SHP77 (cell line): ENCODE measurements at places on chromosomes 4 and X.

DNA sequence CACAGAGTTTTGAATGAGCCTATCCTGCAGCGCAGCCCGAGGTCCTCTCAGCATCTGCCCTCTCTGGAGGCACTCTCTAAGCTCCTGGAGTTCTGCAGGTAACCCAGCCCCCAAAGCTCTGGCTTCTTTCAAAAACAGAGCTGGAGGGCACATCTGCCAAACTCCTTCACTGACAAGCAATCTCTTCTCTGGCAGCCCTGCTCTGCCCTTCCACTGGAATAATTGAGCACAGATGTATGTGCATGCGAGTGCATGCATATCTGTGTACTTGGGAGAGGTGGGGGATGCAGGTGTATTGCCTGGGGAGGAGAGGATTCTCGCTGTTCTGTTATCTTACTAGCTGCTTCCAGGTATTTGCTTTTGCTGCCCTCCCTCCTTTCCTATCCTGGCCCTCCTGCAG is 22.2 kb upstream of the PLP1 start:
- no peak for DNase-seq

GRCh38 chr4:78292856-78293255 is 235.7 kb downstream of the FRAS1 start:
- no peak for DNase-seq

GRCh38 chr4:185640811-185641675 is 105.7 kb upstream of the PDLIM3 start:
- peak; percentile 20 for DNase-seq

GRCh38 chr4:173500841-173501591 is 29.0 kb downstream of the HAND2 start:
- no peak for DNase-seq

- DNase-seq: no peak
These were observed at the start of gene UBL4A for GRCh38 chrX:154486396-154487207. Gene UBL4A, minus strand, starts transcription at chrX:154486615. Its CDS starts 31 bp downstream, at chrX:154486584.

DNA sequence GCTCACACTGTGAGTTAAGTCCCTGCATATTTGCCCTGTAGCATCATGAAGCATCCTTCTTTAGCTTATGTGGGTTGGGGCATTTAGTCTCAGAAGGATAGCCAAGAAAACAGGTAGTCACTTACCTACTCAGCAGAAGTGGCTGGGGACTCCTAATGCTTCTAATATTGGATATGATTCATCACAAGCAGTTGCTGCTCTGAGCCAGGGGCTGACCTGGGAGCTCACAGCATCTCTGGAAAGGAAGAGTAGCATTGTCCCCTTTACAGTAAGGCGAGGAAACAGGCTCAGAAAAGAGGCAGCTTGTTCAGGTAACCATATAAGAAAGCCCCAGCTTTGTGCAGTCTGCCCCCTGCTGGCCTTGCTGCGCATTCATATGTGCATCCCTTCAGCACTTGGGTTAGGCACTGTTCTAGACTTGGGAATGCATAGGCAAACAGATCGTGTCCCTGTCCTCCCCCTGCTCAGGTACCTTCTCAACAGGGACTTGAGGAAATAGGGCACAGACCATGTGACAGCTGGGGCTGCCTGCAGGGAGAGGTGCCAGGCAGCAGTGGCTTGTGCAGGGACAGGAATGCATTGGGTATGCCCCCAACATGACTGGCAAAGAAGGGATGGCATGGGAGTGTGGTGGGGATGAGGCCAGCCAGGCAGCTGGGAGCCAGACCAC is 35.7 kb upstream of the TBC1D14 start:
- peak; percentile 31 for DNase-seq

- DNase-seq: no peak
These were observed 139.2 kb upstream of the DGKK start for GRCh38 chrX:50609796-50610195.

- DNase-seq: no peak
These were observed 45.0 kb upstream of the NR3C2 start for GRCh38 chr4:148487181-148487580.

DNA sequence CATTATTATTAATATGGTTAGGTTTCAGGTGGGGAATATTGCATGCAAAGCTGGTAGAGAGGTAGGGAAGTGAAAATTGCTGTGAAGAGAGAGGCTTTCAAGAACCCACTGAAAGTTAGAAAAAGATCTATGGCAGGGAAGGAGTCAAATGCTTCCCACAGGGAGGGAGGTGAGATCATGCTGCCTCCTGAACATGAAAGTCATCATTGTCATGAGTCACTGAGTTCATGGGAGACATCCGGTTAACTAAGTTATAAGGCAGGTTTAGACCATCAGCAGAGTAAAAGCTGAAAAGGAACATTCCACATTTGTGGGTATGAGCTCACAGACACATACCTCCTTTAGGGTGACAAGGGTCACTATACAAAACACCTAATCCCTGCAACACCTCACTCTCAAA is 16.2 kb downstream of the GATB start:
- no peak for DNase-seq

GRCh38 chrX:139134316-139134715 is 396.2 kb upstream of the F9 start:
- no peak for DNase-seq

- DNase-seq: no peak
These were observed at the start of gene IL3RA for GRCh38 chrX:1336331-1336943. Gene IL3RA, plus strand, starts transcription at chrX:1336785. Its CDS starts 4,981 bp downstream, at chrX:1341766.

DNA sequence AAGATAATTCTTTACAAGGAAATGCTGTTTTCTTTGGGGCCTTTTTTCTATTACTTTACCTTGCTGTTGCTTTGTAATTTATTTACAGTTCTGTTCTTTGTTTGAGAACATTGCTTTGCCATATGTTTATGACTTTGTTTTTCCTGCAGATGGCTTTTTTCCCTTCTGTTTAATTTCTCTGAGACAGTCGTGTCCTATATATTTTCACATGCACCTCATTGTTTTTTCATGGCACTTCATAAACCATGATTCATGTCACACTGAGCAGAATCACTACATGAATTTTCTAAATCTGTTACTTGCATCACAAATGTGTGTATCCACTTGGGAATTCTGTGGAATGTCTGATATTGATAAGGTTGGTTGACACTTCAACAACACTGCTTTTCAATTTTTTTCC is 33.0 kb upstream of the PNPLA4 start:
- no peak for DNase-seq

DNA sequence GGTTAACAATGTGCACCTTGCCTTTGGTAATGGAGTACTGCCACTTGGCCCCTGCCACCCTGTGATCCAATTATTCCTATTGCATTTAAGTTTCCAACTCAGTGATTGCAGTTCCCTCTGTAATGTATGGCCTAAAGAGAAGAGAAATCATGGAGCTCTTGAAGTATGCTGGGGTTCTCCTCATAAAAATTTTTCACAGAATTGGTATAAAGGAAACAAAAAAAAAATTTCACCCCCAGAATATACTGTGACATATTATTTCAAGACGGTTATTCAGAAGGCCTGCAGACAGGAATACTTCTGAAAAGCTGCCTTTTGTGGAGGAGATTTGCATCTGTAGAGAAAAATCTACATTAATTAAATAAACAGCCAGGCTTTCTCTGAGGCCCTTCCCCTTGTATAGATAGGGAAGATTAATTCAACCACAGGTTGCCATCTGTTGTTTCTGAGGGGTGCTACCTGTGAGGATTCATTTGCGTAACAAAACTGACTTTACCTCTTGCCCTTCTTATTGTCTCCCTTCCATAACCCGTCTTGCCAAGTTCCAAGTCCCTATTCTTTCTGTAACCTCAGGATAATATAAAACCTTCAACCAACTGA is 94.8 kb upstream of the LANCL3 start:
- no peak for DNase-seq

GRCh38 chr4:8045909-8046308 is 106.2 kb upstream of the AFAP1 start:
- DNase-seq: peak; percentile 52

DNA sequence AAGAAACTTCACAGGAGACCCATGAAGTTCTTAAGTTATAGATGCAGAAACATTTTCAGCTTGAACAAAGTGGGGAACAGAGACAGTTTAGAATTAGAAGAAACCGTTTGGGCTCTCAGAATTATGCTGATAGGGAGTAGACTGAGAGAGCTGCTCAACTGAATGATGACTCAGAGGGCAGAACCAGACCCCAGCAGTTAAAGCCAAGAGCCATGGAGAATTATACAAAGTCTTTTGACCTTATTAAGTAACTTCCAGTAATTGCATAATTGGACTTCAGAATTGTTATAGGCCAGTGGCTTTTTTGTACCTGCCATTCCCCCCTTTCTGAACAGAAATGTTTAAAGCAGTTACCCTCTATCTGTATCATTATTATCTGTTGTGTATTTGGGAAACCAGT is 642.1 kb downstream of the CCSER1 start:
- no peak for DNase-seq

DNA sequence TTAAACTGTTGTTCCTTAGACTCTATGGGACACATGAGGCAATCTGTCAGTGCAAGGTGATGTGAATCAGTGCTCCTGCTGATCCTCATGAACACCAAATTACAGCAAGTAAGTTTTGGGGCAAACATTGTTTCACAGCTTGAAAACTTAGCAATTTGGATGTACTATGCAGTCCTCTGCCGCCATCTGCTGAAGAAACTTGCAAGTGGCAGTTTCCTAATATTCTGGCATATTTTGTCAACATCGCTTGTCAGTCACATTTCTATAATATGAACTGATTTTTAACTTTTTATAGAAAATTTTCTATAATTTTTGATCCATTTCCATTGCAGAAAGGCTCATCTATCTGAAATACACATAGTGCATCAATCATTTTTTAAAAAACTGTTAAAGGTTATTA is 56.3 kb downstream of the ZAR1 start:
- no peak for DNase-seq

DNA sequence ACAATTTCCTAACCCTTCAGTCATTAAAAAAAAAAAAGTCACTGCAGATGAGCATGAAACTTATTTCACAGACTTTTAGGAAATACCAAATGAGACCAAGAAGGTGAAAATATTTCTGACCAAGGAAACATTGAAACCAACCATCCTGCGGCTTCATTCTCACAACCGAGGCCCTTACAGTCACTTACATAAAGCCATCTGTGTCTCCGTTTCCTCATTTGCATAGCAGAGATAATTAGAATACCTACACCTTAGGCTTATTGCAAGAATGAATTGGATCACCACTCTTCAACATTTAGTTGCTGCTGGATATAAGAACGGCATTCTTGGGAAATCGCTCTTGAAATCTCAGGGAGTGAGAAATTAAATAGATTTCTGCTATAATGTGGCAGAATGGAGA is 356.2 kb downstream of the HS3ST1 start:
- no peak for DNase-seq

GRCh38 chr4:6884341-6884870 is 25.2 kb upstream of the TBC1D14 start:
- no peak for DNase-seq

DNA sequence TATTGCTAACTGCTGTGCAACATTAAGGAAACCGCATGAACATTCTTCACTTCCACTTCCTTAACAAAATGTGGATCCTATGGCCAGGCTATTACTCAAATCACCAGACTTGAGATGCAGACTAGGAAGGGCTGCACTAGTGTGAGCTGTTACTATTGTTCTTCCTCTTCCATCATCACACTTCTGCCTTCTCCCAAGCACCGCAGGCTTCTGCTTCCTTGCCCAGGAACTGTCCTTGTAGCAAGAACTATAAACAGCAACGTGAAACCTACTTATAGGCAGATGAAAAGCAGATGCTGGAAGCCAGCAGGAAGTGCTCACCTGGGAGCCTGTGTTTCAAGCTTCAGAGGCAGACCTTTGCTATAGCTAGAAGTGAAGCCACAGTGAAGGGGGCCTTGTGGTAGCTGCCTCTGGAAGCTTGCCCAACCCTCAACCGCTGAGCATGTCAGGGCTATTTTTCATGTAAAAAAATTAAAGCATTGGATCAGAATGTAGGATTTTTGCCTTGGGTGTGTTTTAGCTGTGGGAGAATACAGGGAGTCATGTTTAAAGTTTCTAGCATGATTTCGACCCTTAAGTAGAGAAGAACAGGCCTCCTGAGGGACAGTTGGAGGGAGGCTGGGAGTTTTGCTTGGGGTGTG is 43.9 kb downstream of the CLNK start:
- no peak for DNase-seq

- no peak for DNase-seq
These were observed 94.2 kb downstream of the NYX start for GRCh38 chrX:41541386-41541785.

DNA sequence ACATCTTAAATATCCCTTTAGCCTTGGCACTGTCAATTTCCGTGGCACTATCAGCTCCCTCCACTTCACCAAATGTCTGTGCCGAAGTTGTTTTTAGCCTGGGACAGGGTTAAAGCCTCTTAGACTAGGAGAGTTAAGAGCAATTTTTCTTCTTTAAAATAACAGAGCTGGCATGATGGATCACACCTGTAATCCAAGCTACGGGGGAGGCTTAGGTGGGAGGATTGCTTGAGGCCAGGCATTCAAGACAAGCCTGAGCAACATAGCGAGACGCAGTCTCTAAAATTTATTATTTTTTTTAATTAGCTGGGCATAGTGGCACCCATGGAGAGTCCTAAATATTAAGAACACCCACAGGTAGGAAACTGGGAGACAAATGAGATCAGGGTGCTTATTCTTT is 209.8 kb upstream of the MAGEB18 start:
- DNase-seq: no peak

- DNase-seq: no peak
These were observed 2.9 kb upstream of the NSD2 start for GRCh38 chr4:1868293-1868692.

DNA sequence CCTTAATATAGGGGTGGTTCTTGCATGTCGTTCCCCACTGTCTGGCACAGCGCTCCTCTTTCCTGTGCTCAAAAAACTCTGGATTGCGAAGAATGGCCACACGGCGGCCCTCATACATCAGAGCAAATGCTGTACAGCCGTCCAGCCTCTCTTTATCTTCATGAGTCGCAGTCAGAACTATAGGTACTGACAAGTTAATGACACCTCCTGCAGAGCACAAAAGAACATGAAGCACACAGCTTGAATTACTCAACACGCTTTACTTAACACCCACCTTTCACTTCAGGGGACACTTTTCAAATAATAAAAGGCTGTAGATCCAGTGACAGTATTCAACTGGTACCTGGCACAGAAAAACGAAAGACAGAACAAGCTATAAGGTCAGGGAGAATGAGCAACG is 65.3 kb downstream of the PAPSS1 start:
- no peak for DNase-seq

GRCh38 chr4:150477869-150478268 is 104.1 kb upstream of the MAB21L2 start:
- no peak for DNase-seq
